Inflammatory macrophage treated with lipopolysaccharide for 4 hours (primary cell): ENCODE measurements at places on chromosomes 1 and 21.

GRCh38 chr1:26079960-26080814, 12.8 kb upstream of the TRIM63 start:
- no peak for DNase-seq

DNA sequence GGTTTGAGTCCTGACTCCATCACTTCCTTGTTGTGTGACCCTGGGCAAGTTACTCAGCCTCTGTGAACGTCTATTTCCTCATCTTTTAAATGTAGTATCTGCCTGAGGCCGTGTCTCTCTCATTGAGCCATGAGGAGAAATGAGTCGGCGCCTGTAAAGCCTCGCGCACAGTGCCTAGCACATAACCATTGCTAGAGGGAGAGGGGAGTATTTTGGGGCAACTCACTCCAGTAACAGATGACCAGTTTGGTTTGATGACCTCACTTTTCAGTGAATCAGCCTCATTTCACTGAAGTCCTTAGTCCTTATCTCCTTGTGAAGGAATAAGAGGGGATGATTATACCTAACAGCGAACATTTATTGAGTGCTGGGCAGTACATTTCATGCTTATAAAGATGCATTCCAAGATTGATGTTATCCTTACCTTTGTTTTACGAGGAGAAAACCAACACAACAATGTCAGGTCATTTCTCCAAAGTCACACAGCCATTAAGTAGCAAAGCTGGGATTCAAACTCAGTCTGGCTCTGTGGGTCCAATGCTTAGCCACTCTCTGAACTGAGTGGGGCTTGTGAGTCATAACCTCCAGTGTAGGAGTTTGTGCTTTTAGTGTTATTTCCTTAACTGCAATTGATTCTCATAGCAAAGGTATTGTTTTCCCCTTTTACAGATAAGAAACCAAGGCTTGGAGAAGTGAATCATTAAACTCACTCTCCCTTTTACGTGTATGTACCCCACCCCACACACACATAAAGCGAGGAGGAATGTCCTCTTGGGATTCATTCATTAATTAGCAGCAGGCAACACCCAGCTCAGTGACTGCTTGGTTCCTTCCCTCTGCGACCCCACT, 25.9 kb downstream of the KCNC4 start:
- DNase-seq: peak; percentile 79

DNA sequence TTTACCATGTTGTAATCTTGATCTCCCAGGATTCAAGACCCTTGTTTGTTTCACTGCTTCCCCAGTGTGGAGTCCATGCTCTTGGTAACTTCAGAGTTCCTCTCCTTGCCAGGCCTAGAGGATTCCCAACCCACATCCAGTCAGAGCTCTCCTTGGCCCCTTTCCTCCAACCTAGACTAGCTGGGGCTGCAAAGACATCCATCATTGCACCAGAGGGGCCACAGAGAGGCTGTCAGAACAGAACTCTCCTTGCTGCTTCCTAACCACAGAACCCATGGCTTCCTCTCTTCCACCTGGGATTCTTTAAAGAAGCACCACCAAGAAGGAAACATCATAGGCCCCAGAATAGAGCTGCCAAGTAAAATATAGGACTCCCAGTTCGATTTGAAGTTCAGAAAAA, 81.0 kb downstream of the HMGB4 start:
- DNase-seq: no peak

DNA sequence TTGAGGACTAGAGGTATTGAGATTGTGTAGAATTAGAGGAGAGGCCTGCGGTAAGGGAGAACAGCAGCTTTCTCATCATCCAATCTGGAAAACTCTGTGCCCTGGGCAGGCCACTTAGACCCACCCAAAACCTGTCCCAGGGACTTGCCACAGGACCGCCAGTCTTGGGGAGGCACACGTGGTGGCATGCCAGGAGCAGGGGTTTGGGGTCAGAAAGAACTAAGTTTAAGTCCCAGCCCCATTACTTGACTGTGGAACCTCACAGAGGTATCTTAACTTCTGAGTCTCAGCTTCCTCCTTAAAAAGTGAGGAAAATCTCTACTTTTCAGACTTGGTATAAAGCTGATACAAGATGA, 356.6 kb downstream of the HHAT start:
- no peak for DNase-seq

DNA sequence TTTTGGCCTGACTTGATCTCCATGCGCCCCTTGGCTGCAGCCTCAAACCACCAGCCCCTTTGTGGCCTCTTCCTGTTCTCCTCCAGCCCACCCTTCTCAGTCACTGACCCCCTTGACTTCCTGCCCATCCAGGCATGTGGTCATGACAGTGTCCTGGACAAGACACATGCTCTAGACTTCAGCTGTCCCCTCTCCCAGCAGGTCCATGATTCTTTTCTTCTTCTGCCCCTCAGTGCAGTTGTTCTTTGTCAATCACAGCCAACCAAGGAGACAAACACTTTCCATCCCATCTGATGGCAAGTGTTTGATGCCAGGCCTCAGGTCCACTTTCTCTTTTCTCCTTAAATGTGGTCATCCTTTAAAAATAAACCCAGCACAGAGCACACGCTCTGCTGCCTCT, 49.7 kb downstream of the SYT6 start:
- DNase-seq: no peak

- DNase-seq: peak; percentile 78
Observed at GRCh38 chr21:46294647-46295176, 8.6 kb downstream of the YBEY start.

DNA sequence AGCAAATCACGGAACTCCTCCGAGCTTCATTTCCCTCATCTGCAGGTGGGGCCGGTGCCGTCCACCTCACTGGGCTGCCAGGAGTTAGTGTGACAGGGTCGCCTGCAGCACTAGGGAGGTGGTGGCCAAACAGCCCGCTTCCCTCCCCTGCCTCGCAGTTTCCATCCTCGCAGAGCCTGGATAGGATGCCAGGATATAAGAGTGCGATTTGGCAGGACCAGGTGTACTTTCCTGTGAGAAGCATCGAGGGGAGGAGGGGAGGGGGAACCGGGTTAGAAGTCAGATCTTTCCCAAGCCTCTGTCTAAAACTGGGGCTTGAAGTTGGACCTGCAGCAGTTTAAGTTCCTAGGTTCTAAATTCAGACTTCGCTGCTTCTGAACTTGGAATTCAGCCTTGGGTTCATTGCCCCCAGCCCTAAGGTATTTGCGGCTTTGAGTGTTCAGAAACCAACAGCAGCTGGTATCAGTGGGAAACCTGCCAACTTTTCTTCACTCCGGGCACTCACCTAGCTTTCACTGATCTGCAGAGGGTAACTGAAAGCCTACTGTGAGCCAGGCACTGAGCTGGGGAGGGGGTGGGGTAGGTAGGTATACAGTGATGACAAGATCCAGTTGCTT, 1.7 kb upstream of the JUN start:
- DNase-seq: no peak

DNA sequence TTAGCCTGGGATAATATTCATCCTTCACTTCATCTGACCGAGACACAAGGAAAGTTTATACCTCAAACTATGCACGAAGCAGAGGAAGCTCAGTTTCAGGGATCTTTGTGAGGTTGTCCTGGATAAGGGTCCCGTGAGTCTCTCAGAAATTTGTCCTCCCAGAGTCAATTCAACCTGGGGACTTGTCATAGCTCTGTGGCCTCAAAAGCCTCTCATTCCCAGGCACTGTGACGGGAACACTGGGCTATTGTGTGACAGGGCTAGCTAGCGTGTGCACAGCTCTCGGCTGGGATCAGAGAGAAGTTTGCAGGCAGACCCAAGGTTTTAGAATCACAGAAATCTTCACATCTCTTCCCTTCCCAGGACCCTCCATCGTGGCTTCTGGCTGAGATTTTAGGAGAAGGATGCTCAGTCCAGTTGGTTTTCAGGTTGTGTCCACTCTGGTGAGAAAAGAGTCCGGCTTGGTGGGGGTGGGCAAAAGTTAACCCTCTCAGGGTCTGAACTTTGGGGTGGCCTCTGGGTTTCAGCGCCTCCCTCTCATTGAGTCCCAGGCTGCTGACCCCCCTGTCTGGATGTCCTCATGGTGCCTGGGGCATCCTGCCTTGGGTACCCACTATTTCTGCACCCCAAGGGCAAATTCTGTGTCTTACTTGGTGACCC, 20.4 kb upstream of the LBR start:
- DNase-seq: no peak

DNA sequence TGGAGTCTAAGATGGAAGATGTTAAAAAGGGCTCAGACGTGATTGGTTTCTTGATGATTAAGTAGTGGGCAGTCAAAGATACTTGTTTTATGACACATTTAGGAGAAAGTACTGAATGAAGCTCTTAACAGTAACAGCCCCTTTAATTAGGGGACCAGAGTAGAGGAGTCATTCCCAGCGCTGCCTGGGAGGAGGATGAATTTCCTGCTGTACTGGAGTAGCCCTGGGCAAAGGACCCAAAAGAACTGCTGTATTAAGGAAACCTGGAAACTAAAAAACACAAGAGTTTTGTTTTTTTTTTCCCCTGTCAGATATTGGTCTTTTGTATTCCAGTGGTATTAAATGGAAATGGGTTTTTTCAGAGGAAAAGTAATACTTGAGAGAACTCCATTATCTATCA, 126.5 kb downstream of the NFIA start:
- no peak for DNase-seq

GRCh38 chr21:45719177-45719802, 75.8 kb downstream of the PCBP3 start:
- no peak for DNase-seq
